ENCODE measurements at places on chromosomes 11 and 22.
A peak's percentile ranks its signal among the peaks of the same experiment; 100 is the strongest.

- DNase-seq, result peak; percentile 66
Observed at GRCh38 chr11:46489656-46490560, 98.3 kb upstream of the CHRM4 start.

DNA sequence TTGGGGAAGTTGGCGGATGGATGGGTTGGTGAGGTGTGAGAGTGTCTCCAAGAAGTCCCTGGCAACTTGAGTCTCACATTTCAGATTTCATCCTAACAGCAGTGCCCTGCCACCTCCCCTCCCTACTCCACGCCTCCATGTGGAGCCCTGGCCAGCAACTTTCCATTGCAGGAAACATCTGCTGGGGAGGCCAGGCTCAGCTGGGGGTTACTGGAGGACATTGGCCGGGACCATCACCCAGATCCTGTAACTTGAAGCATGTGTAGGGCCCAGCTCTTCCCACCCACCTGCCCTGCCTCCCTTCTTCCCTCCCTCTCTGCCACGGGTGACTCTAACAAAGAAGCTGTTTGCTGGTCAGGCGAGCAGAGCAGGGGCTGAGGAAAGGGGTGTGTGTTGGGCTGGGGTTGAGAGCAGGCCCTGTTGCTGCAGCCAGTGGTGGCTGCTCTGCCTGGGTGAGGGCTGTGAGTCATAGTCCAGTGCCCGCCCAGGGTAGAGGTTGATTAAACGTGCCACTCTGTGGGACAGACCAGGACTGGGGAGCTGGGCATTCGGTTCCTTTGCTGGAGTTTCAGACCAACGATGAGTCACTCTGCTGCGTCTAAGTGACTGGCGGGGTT lies 64.0 kb downstream of the SCN3B start:
- peak; percentile 92 for DNase-seq

GRCh38 chr11:64778473-64779298 lies at the start of gene SF1:
Gene SF1, minus strand, starts transcription at chr11:64778542. Its CDS starts 150 bp downstream, at chr11:64778392.
- peak; percentile 100 for DNase-seq

DNA sequence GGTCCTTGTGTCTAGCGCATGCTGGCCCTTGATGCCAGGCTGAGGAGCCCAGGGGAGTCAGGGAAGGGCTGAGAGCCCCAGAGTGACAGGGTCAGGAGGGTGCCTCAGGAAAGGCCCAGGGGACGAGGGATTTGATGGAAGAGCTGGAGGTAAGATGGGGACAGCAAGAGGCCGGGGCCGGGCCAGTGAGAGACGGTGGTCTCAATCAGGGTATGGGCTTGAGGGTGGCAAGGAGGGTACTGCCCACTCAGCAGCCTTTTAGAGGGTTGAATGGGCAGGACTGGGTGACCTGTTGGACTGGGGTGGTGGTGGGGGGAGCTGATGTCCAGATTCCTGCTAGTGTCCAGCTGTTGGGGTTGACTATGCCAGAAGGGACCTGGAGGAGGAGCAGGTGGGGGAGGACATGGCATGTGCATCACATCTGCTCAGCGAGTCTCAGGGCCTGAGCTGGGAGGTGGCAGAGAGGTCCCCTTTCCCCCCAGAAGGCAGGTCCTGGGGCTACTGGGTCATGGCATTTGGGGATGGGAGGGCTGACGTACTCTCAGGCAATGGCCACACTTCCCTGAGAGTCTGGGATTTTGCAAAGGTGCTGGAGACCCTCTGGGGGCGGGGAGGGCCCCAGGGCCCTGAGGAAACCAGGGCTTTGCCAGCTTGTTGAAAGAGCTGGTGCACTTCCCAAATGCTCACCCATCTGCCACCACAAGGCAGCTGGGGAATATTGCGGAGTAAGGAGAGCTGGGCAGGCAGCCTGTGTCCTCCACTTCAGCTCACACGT lies 18.4 kb downstream of the MYO7A start:
- DNase-seq, result no peak

- DNase-seq, result no peak
Observed at GRCh38 chr11:126140926-126141280, 70.5 kb downstream of the RPUSD4 start.

DNA sequence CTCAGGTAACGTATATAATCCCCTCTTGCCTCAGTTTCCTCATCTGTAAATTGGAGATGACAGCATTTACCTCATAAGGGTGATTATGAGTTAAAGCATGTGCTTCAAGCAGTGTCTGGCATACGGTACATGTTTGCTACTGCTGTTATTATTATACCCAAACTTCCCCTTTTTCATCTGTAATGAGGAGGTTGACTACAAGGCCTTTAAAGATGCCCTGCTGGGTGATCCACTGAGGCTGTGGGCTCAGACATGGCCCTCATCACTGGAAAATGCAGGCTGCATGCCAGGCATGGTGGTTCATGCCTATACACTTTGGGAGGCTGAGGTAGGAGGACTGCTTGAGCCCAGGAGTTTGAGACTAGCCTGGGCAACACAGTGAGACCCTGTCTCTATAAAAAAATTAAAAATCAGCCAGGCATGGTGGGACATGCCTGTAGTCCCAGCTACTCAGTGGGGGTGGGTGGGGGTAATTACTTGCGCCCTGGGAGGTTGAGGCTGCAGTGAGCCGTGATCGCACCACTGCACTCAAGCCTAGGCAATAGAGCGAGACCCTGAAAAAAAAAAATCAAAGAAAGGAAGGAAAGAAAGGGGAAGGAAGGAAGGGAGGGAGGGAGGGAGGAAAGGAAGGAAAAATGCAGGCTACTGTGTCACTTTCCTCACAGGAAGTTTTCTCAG lies 4.3 kb downstream of the PIK3IP1 start:
- no peak for DNase-seq

- DNase-seq, result no peak
Observed at GRCh38 chr11:11963842-11964773, 44.3 kb downstream of the DKK3 start.

DNA sequence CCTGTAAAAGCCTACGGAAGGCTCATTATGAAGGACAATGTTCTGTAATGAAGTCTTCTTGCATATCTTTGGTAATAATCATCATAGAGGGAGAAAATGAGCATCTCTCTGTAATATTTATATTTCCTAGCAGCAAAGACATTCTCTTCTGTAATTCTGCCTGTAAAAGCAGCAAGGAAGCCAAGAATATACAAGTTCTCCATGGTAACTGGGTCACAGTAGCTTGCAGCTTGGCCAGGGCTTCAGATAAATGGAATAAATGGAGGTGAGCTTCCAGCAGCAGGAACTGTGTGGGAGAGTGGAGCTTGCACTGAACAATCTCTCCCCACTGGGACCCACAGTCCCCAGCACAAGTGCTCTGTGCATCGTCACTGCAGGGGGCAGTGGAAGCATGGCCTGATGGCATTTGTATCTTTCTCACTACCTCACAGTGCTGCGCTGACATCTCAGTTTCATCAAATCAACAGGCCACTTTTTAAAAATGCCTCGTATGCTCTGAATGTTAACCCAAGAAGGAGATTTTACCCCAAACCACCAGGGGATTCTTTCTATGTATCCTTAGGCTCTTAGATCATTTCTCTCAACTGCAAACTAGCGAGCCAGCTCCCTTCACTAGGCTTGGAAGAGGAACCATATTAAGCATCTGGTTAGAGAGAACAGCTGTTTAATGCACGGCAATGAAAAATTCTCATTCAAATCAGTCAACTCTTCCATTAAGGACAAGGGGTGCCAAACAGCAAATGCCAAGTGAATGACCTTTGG lies 1059.7 kb downstream of the OPCML start:
- no peak for DNase-seq

- no peak for DNase-seq
Observed at GRCh38 chr11:121237686-121238658, 54.6 kb upstream of the SC5D start.

- no peak for DNase-seq
Observed at GRCh38 chr11:66904981-66905521, 48.2 kb downstream of the LRFN4 start.

GRCh38 chr11:125680747-125681146 lies at the start of gene ACRV1:
Gene ACRV1, minus strand, starts transcription at chr11:125680847. Its CDS starts 67 bp downstream, at chr11:125680780.
- no peak for DNase-seq

GRCh38 chr11:45383224-45383623 lies 97.1 kb upstream of the SYT13 start:
- DNase-seq, result no peak

- DNase-seq, result no peak
Observed at GRCh38 chr11:1073851-1074243, 827 bp upstream of the MUC2 start.

DNA sequence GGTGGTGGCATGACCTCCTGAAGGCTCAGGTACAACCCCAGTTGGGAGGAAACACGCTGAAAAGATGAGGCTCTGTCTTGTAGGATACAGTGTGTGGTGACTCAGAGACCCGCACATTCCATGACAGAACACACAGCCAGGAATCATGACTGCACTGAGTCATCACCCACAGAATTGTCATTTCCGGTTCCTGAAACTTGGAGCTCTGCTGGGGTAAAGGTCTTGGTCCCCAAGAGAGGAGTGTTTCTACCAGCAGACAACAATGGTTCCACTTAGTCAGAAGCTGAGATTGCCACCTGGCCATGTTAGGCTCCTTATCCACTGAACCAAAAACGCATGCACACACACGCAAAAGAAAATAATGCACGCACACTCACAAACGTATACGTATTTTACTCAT lies 31.5 kb upstream of the CYB5R3 start:
- DNase-seq, result peak; percentile 64

GRCh38 chr11:62555464-62556107 lies 9.0 kb upstream of the AHNAK start:
- DNase-seq, result no peak

GRCh38 chr11:15985860-15986139 lies 370.5 kb downstream of the SOX6 start:
- DNase-seq, result no peak

GRCh38 chr11:6405846-6406245 lies 13.0 kb downstream of the APBB1 start:
- no peak for DNase-seq

DNA sequence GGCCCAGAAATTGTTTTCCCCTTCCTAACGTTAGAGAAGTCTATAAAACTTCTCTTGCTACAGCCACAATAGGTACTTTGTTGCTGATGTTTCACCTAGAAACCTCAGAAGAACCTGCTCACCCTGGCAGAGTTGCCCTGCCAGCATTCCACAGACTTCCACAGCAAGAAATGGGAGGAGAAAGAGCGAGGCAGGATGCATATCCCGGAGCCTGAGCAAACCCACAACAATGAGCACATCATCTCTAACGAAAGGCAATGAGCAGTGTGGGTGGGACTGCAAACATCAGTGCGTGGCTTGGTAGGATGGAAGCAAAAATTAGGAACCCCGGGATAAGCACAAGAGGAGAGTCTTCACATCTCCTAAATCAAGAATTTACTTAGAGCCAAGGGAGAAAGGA lies 892.3 kb downstream of the OPCML start:
- DNase-seq, result no peak

- no peak for DNase-seq
Observed at GRCh38 chr11:91170711-91171110, 947.9 kb upstream of the CHORDC1 start.

GRCh38 chr11:102026959-102027358 lies 20.3 kb upstream of the CFAP300 start:
- DNase-seq, result no peak

DNA sequence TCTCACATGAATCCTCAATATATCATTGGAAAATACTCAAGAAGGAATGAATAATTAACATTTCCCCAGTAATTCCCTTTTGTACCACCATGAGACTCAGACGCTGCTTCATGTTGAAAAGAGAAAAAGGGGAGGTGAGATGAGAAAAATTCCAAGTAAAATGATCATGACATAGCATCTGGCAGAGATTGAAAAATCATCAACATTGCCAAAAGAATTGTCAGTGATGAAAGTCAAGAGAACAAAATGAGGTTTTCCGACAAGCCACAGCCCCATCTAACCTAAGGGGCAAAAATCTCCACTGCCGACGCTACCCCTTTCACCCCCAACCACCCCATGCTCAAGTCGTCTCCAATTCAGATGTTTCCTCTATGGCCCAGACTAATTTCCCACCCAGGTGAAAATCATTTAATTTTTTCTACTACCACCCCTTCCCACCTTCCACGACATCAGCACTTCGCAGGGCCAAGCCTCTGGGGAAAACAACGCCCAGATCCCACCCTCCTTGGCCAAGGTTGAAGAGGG lies 1.2 kb downstream of the RAB6A start:
- peak; percentile 26 for DNase-seq
